ENCODE measurements at places on chromosomes 5 and 9.

DNA sequence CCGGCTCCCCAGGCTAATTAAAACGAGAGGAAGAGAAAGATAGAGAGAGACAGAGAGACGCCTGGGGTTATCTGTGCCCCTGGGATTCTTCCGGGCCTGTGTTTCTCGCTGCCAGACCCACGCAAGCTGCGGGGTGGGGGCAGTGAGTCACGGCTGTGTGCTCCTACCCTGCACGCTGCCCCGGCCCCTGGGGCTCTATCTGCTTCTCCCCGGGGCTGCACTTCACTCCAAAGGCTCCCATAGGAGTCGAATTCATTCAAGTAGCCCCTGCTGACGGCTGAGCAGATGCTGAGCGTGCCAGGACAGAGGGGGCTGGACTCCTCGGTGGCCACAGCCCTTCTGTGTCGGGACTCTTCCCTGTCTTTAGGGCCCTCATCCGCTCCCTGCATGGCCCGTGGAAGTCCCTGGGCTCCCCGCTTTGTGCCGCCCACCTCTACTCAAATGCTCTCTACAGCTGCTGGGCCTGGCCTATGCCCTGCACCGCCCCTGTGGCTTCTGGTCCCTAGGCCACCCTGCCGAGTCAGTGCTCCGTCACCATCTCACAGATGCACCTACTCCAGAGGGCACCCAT is 22.8 kb downstream of the SARDH start:
- peak; percentile 66 for DNase-seq

GRCh38 chr5:180343110-180343830 is 9.9 kb downstream of the GFPT2 start:
- DNase-seq, result no peak

DNA sequence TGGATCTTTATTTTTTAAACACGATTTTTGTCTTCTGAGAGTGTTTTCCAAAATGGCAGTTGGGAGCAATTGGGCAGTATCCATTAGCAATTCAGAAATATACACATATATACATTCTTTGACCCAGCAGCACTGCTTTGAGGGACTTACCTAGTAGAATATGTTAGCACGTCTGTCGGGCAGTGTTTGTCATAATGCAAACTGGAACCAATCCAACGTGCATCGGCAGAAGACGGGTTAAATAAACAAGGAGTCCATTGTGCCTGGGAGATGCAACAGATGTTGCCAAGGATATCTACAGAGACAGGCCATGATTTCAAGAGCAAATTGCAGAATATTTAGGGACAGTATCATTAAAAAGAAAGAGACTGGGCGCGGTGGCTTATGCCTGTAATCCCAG is 107.0 kb downstream of the COL5A1 start:
- peak; percentile 39 for DNase-seq

GRCh38 chr5:54249210-54250028 is 61.0 kb downstream of the ARL15 start:
- DNase-seq, result peak; percentile 13

DNA sequence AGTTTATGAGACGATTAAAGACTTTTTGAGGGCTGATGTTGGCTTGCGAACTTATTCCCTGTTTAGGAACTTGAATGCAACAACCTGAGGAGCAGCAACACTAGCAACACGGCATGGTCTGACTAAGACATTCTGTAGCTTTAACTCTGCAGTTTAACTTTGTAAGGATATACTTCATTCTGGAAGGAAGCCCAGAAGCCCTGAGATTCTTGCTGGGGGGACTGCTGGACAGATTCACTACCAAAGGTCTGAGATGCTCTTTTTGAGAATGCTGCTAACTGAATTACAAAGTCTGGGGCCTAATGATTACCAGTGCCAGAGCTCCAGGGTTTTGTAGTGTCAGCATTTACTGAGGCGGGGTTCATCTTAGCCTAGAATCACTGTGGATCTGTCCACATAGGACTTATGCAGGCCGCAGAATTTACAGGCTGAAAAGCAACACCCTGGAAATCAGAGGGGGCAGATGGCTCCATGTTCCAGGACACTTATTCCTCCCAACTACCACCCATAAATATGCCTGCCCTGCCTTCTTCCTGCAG is 537.1 kb upstream of the CDH18 start:
- no peak for DNase-seq

DNA sequence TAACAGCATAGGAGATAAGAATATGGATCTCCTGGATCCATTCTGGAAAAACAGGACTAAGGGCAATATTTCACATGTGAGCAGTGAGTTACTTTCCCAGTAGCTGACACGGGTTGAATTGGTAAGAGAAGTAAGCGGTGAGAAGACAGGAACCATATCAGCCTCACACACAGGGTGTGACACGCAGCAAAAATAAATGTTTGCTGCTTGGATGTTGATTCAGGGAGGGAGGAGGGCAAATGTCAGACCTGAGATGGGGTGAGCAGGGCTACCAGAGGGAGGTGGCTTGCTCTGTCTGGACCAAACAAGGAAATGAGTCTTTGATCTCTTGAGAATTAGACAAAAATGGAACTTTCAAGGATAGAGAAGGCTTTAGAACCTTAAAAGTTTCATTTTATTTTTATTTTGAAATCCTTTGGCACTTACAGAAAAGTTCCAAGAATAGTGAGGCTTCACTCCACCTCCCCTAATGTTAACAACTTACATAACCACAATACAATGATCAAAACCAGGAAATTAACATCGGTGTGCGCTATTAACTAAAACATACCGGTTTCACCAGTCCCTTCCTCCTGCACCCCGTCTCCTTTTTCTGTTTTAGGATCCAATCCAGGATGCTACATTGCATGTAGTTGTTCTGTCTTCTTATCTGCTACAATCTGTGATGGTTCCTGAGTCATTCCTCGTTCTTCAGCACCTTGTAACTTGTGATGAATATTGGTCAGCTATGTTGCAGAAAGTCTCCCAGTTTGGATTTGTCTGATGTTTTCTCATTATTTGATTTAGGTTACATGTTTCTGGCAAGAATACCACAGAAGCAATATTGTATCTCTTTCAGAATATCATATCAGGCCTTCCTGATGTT is 20.5 kb upstream of the ARHGEF28 start:
- DNase-seq, result no peak

DNA sequence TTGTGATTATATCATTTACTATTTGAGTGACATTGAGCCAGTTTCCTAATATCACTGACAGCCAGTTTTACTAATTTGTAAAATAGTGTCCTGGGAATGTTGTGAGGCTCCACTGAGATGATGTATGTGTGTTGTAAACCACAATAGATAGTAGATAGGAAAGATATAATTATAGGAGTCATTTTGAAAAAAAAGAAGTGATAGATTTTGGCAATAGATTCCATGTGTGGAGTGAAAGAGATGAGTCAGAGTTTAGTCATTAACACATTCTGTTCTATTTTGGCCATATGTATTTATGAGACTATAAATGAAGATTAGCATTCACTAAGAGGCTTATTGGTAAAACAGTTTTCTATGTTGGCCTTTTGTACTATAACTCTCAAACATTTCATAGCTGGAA is 388.2 kb downstream of the FAM170A start:
- DNase-seq, result no peak

- no peak for DNase-seq
Observed at GRCh38 chr9:75812141-75812540, 78.3 kb upstream of the PCSK5 start.

DNA sequence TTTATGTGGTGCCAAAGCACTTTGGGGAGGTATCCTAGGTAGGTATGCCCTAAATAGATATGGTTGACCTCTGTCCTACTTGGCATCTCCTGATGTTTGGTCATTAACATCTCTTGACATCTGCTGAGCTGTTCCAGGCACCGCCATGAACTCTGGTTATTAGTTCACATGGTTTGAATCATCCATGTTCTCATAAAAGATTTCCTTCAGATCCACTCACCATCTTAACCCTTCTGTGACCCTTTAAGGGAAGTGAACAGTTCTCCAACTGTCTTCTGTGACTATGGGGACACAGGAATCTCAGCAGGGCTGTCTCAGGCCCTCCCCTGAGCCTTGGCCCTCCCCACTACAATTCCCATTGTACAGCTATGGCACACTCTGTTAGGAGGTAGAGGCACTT is 167.7 kb downstream of the CDH6 start:
- no peak for DNase-seq

DNA sequence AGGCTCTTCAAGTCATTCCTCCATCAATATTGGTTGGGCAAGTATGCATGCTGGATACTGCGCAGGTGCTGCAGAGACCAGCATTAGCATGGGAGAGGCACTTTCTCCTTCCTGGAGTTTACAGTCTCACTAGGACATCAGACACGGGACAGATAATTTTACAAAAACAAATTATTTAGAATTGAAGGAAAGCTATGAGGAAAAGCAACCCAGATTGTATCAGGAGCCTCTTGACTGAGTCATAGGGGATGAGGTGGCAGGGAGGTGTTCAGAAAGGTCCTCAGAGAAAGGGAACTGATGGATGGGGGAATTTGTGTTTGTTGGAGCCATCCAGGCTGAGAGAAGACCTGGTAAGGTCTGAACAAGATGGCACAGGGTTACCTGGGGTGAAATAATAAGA is 24.5 kb upstream of the RAB14 start:
- no peak for DNase-seq

GRCh38 chr5:126509339-126509738 is 85.7 kb downstream of the ALDH7A1 start:
- no peak for DNase-seq

DNA sequence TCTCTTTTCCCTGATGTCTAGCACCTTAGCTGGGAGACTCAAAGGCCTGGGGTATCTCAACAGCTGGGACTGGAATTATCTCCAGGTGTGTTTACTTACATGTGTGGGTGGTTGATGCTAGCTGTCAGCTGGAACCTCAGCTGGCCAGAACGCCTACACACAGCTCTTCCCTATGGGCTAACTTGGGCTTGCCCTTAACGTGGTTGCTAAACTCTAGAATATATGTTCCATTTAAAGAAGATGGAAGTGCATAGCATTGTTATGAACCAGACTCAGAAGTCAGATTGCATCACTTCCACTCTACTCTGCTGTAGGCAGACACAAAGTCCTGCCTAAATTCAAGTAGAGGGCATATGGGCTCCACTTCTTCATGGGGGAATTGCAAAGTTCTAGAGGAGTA is 29.3 kb downstream of the SGCD start:
- no peak for DNase-seq

DNA sequence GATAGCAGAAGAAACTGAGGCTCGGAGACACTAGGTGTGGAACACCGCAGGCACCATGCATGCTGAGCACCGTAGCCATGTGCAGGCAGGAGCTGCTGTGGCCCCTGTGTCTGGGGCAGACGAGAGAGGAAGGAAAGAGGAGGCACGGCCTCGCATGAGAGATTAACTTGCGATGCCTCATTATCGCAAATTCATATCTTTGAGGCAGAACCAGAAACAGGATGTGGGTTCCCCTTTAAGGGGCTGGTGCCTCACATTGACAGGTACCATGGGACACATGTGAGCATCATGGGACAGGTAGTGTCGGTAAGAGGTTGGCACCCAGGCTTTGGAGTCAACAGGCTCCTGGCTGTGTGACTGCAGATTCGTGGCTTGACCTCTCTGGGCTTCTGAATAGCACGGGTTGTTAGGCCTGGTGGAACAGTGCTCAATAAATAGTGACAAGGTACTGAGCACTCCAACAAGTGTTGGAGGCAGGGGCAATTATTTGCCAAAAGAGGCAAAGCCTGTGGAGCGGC is 40.8 kb downstream of the NAIF1 start:
- DNase-seq, result no peak

DNA sequence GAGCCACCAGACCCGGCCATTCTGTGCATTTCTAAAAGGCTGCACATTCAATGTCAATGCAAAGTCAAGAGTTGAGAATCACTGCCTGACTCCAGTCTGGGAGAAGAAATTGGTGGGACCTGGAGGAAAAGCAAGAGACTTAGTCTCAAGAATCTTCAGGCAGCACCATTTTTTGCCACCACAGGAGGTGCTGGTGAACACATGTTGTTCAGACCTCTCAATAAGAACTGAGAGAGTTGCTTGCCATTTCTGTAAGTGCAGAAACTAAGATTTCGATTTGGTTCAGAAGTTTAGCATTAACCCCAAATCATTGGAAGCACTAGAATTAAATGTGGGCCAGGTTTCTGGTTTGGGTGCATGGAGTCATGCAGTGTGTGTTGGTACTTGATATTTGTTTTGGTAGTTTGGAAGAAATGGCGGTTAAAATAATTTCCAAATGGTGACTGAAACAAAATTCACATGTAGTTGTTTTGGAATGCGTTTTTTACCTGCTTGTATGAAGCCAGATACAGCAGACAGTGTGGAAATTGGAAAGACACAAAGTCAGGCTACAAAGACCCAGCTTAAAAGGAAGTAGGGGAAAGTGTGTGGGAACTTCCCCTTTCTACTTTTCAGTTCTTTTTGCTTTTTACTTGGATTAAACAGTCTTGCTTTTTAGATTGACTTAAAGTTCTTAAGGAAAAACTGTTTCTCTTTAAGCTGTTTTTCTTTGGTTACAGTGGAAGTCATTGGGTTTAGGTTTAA is 20.4 kb downstream of the PDE8B start:
- no peak for DNase-seq

- DNase-seq, result no peak
Observed at GRCh38 chr5:102794677-102795331, 39.7 kb downstream of the PAM start.

GRCh38 chr9:6987381-6987780 is 229.6 kb downstream of the KDM4C start:
- no peak for DNase-seq

DNA sequence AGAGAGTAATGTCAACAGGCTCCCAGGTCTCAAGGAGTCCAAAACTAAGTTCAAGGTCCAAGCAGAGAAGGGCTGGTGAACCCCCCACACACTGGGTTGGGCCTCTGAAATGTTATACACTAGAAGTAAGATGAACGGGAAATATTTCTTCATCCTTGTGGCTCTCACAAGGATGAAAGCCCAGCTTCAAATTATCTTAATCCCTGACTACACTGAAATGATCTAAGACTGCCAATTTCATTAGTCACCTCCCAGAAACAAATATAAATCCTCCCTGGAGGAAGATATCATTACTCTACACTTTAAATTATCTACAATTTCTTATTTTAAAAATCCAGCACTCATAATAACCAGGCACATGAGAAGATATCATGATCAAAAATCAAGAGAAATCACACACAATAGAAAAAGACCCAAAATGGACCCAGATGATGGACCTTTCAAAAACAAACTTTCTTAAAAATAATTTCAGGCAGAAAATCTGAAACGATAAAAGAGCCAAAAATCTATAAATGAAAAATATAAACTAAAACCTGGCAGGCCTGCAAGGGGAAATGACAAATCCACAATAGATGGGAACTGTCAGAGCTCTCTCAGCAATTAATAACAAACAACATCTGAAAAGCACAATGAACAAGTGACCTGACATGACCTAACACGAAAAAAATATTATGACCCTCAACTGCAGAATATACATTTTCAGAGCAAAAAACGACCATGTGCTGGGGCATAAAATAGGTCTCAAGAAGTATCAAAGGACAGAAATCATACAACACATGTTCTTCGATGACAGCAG is 117.4 kb downstream of the GPR21 start:
- no peak for DNase-seq

DNA sequence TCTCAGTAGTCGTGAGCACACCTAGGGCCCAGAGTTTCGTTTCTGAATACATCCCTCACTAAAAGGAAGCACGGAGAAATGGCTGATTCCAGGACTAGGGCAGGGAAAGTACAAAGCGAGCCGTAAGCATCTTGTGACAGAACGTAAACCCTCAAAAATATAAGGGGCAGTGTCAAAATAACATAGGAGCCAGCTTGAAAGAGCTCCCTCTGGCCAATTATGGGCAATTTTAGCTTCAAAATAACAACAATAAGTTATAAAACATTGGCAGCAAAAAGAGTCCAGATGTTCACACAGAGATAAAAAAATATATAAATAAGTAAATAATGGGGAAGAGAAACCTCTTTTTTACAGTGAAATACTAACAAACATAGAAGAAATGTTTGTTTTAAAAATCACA is 18.5 kb upstream of the GLIS3 start:
- no peak for DNase-seq
